ENCODE measurements at places on chromosomes 11 and 22.

DNA sequence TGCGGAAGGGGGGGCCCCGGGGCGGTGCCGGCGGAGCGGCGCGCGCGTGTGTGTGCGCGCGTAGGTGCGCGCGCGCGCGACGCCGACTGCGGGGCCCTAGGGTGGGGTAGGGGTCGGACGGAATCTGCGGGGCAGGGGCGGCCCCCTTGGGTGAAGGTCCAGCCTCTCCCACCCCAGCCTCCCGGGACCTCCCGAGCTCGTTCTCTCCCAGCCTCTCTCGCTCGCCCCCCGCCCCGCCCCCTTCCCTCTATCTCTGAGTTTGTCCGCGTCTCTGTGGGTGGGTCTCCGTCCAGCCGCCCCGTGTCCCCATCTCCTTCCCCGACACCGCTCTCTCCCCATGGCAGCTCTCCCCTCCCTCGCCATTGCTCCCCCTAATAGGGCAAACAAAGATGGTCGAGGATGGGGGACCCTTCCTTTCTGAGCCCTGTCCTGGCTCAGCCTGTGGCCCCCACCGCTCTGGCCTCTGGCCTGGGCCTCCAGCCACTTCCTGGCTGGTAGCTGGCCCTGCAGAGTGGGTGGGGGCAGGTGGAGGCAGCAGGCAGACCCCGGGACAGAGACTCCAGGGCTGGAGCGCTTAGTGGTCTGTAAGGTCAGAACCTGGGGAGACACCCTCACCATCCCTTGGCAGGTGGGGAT is 33.0 kb upstream of the PRR5 start:
- no peak for DNase-seq

- DNase-seq = no peak
Observed at GRCh38 chr11:13206086-13206640, 71.4 kb upstream of the BMAL1 start.

- no peak for DNase-seq
Observed at GRCh38 chr11:95676308-95676707, 113.3 kb downstream of the FAM76B start.

DNA sequence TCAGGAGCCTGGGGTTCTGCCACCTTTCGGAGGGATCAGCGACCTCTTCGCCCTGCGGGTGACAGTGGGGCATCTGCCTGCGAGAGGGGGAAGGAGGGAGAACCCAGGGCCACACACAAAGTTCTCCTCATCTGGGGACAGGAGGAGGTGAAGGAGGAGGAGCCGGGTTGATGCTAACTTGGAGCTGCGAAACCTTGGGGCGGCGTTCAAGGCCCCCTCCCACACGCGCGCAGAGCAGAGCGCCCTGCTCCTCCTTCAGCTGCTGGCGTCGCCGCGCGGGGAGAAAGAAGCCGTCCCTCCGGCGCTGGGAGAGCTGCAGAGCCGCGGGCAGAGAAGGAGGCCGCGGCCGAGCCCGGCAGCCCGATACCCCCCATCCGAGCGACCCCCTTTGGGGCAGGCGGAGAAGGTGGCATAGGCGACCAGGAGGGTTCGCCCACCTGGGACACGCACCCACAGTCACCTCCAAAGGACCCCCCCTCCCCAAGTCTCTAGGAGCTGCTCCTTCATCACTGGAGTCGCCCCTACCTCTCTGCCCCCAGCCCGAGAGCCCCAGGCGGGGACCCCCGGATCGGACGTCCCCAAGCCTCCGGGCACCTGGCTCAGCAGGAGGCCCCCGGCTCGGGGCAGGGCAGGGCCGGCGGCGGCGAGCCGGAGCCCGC is at the start of gene RASD2:
Gene RASD2, plus strand, starts transcription at position 237 of the 659 bp plus-strand sequence. CDS start 5,979 bp downstream, outside the sequence.
- DNase-seq = peak; percentile 20

- no peak for DNase-seq
Observed at GRCh38 chr22:47858773-47859306, 1096.4 kb downstream of the TBC1D22A start.

DNA sequence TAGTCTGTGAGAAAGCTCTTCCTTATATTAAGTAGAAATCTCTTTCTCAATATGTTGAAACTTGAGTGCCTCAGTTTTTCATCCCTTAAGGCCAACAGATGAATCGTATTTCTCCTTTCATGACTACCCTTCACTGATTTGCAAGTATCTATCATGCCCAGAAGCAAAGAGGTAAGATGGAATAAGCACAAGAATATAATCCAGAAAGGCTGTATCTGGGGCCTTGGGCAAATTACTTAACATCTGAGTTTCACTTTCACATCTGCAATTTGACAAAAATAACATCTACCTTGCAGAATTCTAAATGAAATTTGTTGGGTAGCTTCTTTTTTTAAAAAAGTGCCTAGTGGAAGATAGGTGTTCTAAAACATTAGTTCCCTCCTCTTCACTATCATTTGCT is 552.4 kb upstream of the ANO5 start:
- no peak for DNase-seq

DNA sequence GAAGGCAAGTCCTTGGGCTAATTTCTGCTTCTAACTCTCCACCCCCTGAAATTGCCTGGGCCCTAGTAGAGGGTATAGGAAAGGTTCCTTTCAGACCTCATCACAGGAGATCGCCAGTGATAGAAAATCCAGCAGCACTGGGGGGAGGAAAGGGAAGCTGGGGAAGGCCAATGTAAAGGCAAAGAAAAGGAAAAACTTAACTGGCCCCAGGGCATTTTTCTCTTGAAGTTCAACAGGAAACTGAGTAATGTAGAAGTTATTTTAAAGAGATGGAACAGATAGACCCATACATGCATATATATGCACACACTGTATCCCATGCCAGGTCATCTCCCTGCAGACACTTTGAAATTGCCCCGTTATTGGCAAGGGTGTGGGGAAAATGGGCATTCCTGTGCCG is 134.0 kb downstream of the TRIM44 start:
- DNase-seq = no peak

DNA sequence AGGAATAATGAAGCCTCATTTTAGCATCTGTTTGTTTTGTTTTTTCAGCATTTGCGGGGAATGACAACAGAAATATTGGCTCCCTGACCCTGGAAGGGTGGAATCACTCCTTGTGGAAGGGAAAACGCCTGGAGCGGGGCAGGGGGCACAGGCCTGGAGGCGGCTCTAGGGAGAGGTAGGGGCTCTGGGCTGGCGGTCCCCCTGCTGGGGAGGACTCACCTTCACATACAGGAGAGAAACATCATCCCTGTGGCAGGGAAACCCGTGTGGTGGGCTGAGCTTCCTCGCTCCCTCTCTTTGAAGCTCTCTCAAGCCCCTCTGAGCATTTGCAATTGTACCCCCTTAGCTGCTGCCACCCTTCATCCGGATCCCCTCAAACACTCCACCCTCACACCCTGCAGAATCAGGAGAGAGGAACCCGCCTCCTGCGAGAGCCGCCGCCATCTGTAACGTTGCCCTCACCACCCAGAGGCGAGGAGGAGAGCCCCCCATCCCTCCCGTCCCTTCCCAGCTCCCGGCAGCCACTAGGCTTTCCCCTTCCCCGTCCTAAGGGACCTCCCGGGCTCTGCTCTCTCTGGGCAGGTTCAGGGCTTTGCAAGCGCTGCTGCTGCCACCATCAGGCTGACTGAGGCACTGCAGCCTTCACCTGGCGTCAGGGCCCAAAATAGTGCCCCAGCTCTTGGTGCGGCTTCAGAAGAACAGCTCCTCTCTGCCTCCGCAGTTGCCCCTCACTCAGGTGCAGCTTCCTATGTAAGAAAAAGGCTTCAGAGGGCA is 10.4 kb downstream of the KIRREL3 start:
- peak; percentile 22 for DNase-seq

DNA sequence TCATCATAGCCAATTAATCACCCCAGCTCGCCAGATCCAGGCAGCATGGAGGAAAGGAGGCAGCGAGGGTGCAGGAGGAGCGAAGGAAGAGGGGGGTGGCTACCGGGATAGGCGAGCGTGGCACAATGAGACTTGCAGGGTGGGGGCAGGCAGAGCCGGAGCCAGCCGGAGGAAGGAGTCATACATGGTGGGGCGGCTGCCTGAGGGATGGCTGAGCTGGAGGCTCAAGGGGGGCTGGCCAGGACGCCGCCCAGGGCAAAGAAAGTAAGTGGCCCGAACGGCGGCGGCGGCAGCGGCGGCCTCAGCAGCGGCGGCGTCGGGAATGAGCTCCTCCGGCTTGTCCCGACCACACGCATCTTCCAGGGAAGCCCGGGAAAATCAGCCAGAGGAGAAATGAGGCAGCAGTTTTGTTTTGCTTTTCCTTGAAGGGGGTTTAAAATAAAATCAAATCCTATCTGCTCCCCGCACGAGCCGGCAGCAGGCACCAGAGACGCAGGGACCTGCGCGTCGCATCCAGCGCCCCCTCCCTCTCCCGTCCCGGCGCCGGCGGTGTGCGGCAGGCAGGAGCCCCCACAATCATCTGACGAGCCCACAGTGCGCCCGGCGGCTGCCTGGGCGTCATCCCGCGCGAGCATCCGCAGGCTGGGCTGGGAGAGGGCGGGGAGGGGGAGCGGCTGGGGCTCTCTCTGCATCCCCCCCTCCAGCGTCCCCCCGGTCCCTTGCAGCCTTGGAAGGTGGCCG is 263.6 kb downstream of the CTTN start:
- DNase-seq = no peak

DNA sequence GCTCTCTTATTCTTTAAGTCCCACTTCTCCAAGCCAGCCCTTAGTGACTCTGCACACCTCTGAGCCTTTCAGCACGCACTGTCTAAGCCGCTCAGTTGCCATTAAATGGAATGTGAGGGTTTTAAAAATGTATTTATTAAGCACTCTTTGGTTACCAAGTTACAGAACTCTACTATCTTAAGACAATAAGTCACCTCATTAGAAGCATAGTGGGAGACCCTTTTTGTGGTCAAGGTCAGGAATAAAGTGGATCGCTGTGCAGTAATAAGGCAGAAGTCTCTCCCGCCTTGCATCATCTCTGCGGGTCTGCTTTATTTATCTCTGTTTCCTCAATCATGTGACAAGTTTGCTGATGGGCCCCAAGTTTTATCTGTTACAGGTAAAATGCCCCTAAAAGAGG is 11.9 kb downstream of the SLC25A18 start:
- no peak for DNase-seq

- no peak for DNase-seq
Observed at GRCh38 chr22:48821727-48822126, 1005.9 kb downstream of the BRD1 start.

- DNase-seq = peak; percentile 74
Observed at GRCh38 chr22:23281406-23282088, 101.2 kb downstream of the BCR start.

DNA sequence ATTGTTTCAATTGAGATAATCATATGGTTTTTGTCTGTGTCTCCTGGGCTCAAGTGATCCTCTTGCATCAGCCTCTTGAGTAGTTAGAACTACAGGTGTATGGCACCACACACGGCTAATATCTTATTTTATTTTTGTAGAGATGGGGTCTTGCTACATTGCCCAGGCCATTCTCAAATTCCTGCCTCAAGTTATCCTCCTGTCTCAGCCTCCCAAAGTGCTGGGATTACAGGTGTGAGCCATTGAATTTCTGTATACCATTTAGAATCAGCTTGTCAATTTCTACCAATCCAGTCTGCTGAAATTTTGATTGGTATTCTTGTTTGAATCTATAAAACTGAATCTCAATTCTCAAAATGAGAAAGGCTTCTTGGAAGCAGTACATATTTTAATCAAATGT is 10.4 kb upstream of the KAT5 start:
- no peak for DNase-seq

DNA sequence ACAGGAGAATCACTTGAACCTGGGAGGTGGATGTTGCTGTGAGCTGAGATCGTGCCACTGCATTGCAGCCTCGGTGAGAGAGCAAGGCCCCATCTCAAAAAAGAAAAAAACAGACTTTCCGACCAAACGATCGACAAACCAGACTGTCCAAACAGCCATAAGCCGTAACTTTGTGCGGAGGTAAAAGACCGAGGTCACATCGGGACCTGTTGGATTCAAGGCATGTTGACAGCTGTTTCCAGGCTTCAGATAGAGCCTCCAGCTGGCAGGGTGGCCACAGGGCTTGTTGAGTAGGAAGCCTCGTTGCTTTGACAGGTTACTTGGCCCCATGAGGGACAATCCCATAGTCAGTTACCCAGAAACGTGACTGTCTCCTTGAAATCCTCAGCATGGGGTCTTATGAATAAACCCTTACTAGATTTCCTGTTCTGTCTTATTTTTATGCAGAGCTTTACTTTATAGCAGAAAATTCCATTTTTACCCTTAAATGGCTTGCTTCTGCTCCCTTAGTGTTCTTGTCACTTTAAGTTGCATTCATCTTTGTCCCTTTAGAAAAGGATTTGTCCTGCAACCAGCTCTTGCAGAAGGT is 22.3 kb downstream of the PPARA start:
- DNase-seq = no peak

- no peak for DNase-seq
Observed at GRCh38 chr22:29308791-29309262, 2.4 kb downstream of the GAS2L1 start.

DNA sequence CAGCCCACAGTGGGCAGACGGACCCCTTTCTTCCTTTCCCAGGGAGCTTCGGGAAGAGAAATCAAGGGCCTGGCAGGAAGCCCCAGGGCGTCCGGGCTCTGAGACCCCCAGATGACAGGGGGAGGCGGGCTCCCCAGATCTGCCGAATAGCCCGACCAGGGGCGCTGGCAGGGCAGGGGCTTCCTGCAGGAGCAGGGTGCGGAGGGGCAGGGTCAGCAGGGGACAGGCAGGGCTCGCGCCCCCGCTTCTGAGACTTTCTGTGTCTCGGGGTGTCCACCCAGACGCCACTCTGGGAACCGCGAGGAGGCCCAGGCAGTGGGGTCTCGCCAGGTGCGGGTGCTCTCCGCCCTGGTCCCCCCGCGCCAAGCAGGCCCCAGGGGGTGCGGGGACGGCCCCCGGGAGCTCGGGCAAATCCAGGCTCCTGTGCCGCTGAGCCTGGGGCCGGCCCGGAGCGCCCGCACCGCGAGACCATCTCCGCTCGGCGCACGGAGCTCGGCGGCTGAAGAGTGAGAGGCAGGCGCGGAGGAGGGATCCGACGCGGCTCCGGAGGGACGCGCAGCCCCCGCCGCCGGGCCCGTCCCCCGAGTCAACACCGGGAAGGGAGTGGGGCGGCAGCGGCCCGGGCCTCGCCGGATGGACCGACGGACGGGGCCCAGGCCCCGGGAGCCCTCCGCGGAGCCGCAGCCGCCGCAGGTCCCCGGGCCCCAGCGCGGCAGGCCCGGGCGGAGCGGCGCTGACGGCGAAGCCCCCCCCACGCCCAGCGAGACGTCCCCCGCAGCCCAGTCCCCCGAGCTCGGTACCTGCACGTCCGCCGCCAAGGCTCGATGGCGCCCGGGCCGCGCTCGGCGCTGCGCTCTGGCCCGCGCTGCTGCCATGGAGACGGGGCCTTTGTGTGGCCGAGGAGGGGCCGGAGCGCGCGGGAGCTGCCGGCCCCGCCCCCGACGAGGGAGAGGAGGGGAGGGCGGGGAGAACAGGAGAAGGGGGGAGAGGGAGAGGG is at the start of gene PLXNB2:
Gene PLXNB2, minus strand, starts transcription at position 894 of the 997 bp plus-strand sequence. CDS start 17,062 bp downstream, outside the sequence.
- no peak for DNase-seq
